ENCODE measurements at places on chromosomes 1 and 21. TPM values are rescaled to one million over a fixed set of nuclear protein-coding genes. Genes with fewer than 3 reads are reported as not detected.

DNA sequence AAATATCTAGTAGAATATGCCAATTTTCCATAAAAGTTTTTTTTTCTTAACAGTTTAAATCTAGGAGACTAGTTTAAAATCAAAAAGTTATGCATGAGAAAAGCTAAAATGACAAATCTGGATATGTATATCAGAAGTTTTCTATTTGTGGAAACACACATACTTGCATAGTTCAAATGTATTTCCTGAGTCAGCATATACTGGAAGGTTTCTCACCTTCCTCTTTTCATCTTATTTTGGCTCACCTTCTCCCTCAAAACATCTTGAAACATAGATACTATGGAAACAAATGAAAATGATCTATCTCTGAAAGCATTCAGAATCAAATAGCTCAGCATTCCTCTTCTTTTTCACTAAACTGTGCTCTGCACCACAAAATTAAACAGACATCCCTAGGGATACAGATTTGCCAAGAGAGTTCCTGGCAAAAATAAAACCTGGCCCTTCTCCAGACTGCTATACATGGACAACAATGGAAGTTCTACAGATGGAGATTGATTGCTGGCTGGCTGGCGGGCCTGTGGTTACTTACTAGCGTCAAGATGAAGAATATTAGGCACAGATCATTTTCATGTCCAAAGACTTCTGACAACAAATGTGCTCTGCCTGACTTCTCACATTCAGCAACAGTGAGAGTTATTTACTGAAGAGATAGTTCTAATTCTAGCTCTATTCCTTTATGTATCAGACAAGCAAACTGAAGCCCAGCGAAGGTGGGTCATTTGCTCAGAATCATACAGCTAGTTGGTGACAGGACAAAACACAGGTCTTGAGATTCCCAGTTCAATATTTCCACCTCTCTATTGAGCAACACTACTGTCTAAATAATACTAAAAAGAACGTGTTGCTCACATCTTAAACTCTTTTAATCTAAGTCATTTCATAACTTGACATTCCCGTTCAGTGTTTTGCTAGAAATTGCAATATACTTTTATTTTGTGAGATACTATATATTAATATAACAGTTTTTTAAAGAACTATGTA lies 26.6 kb downstream of the DIPK1A start:
- H3K27ac ChIP-seq: no peak overlapping the region
- H3K27me3 ChIP-seq: no peaks in the 10 kb centered on the region
- no peak for DNase-seq
- no peak overlapping the region for H3K4me3 ChIP-seq
- no peaks in the 10 kb centered on the region for H3K36me3 ChIP-seq

Gene PDZK1
- total RNA-seq: 0.28 TPM

DNA sequence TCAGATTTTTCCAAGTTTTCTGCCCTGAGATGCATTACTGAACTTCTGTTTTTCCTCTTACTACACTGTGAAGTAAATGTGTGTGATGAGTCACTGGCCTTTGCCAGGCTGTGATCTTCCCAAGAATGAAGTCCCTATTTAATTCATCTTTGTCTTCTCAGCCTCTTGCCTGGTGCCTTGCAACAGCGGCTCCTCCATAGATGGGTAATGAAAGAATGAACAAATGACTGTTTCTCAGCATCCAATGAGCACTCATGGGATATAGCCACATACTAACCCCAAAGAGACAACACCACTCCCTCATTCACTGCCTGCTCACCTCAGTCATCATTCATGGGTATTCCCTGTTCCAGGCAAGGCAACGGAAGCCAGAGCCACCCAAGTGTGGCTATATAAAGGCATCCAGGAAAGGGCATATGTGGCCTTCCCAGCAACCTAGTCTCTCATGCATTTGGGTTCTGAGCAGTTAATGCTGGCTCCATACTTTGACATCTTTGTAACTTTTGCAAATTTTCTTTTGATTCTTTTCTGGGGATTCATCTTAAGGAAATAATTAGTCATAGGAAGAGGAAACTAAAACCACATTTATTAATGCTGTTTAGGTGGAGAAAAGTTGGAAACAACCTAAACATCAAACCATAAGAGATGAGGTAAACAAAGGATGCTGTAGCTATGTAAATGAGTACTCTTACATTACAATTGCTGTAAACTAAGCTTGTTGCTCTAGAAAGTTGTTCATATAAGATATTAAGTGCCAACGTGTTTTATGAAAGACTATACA lies 71.9 kb downstream of the HIVEP3 start:
- no peaks in the 10 kb centered on the region for H3K36me3 ChIP-seq
- no peak overlapping the region for H3K27ac ChIP-seq
- no peak for DNase-seq
- H3K4me3 ChIP-seq: no peak overlapping the region
- no peaks in the 10 kb centered on the region for H3K27me3 ChIP-seq

GRCh38 chr1:12717301-12717838 lies 1.5 kb downstream of the AADACL3 start:
- H3K4me3 ChIP-seq: no peak overlapping the region
- no peaks in the 10 kb centered on the region for H3K27me3 ChIP-seq
- DNase-seq: peak; percentile 4
- no peaks in the 10 kb centered on the region for H3K36me3 ChIP-seq
- H3K27ac ChIP-seq: no peak overlapping the region
- H3K4me1 ChIP-seq: peaks cover 10% of the 10 kb centered on the region

Gene TMEM200B
- 0.56 TPM for total RNA-seq

- no peaks in the 10 kb centered on the region for H3K36me3 ChIP-seq
- no peaks in the 10 kb centered on the region for H3K27me3 ChIP-seq
- no peak overlapping the region for H3K4me3 ChIP-seq
Observed at GRCh38 chr21:27035791-27036190, 68.9 kb upstream of the ADAMTS5 start.

Gene RGS18
- total RNA-seq: not detected

Gene USP48
- total RNA-seq: 34.5 TPM

DNA sequence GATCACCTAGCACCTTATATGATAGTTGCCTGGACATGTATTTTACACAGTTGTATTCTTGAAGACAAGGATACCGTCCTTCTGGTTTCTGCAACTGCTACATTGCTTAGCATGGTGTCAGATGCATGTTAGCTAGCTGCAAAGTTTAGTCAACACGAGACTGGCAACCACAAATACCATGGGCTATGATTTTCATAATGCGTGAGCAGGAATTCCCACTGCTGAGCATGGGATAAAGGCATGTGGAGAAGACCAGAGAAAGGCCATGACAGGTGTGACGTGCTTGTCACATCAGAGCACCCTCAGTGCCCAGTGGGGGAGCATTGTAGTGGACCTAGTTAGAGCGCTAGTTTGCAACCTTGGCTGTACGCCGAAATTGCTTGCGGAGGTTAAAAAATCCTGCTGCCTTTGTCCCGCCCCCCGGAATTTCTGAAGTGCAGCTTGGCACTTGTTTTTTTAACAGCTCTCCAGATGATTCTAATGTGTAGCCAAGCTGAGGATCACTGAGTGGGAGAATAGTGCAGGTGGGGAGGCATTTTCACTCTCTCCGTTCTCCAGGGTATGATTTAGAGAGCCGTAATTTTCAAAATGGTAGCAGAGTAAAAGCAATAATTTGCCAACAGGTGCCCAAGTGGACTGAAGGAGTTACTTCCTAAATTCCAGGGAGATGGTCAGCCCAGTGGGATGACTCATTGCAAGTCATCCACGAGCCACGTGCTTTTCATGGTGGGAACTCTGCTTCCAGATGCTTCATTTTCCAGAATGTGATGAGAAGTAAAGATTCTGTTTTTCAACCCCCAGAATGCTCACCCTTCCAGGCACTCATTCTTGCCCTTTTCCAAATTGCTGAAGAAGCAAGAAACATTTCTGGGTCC lies 81.0 kb downstream of the CNIH3 start:
- DNase-seq: no peak
- no peak overlapping the region for H3K4me3 ChIP-seq
- H3K27ac ChIP-seq: no peak overlapping the region
- no peaks in the 10 kb centered on the region for H3K36me3 ChIP-seq

DNA sequence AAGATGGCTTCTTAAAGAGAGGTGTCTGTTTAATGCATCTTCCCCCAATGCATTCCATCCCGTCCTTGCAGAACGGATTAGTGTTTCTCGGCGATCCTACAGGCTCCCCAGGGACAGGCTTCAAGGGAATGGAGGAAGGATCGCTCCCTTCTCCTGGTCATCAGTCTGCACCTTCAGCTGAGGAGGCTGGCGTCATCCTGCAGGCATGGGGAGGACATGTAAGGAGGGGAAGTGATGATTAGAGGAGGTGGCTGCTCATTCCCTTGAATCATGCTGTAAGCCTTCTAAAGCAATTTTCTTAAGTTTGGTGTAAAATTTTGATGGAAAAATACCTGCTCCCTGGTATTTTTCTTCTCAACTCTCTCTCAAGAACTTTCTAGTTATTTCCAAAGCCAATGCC lies 603.6 kb downstream of the NPHP4 start:
- H3K27me3 ChIP-seq: no peaks in the 10 kb centered on the region
- no peak overlapping the region for H3K27ac ChIP-seq
- no peaks in the 10 kb centered on the region for H3K4me1 ChIP-seq
- H3K36me3 ChIP-seq: no peaks in the 10 kb centered on the region
- H3K4me3 ChIP-seq: no peak overlapping the region

DNA sequence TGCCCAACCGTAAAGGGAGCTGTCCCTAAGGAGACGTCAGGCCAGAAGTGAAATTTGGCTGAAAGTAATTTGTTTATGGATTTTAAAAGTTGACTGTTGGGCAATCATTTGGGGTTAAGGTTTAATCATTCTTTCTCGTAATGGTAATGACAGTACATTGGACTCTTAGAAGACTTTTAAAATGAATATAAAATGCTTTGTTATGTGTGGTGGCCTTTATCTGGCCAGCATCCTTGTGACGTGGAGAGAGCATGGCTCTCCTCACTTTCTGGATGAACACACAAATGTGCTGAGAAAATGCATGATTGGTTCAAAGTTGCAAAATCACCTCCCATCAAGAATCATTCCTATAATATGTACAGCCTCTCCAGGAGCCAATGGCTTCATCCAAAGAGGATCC lies 160.2 kb downstream of the DHRS3 start:
- H3K36me3 ChIP-seq: no peaks in the 10 kb centered on the region
- no peak overlapping the region for H3K4me3 ChIP-seq
- DNase-seq: no peak
- H3K27ac ChIP-seq: no peak overlapping the region
- H3K27me3 ChIP-seq: no peaks in the 10 kb centered on the region

Gene CEPT1
- total RNA-seq: 34.6 TPM

DNA sequence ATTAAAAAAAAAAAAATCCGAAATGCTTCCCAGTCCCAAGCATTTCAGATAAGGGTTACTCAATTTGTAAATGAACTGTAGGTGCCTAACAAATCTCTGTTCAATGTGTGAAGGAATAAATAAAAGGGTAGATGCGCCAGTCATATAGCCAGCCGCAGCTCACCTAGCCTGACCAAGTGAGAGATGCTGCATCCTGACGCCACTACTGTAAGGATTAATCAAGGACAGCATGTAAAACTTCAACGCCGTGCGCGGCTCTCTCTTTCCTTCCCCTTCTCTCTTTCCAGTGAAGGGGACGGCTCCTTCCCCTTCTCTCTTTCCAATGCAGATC lies 441 bp downstream of the PPT1 start:
- H3K4me3 ChIP-seq: peak overlapping the region; percentile 80
- no peak overlapping the region for H3K27ac ChIP-seq
- no peaks in the 10 kb centered on the region for H3K36me3 ChIP-seq
- no peak for DNase-seq

DNA sequence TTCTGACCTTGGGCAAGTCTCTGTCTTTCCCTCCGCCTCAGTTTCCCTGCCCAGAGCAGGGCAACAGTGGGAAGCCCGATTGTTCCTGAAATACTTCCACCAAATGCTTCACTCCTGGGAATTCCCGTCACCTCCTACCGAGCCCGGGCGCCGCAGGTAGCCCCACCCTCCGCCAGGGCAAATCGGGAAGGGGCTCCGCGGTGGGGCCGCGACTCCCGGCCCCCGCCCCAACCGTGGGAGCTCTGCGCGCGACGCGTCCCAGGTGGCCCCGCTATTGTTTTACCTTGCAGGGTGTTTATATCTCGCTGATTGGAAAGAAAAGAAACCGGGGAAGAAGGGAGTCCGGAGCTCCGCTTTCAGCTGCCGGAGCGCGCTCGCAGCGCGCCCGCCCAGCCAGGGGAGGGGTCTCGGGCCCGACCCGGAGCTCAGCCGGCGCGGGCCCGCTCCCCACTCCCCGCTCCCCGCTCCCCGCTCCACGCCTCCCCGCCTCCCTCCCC lies 407 bp downstream of the IGSF3 start:
- no peaks in the 10 kb centered on the region for H3K36me3 ChIP-seq
- peaks cover 37% of the 10 kb centered on the region for H3K4me1 ChIP-seq
- DNase-seq: no peak
- peaks cover 13% of the 10 kb centered on the region for H3K27me3 ChIP-seq
- H3K27ac ChIP-seq: no peak overlapping the region

Gene PRRC2C
- 89.9 TPM for total RNA-seq

DNA sequence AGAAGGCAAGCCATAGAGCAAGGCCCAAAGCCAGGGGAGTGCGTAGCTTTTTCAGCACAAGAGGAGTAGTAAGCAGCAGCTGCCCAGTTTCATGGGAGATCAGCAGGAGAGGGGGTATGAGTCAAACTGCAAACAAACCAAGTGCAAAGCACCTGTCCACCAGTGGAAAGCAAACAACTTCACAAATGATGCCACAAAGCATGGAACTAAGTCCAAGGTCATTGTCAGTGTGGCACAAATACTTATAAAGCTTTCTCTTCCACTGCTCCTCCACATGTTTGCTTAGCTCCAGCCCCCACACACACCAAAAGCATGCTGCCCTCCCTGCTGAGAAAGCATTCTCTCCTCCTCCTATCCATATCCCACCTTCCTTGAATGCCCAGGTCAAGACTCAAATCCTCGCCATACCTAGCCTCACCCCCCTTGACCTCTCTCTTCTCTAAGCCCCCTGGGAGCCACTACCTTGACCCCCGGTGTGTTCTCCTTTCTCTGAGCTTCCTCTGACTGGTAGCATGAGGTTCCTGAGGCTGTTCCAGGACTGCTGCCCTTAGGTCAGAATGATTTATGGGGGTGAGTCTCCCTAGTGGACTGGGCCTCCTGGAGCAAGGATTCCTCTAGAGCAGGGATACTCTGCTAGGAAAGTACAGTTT lies 70.4 kb downstream of the DMAP1 start:
- DNase-seq: no peak
- no peaks in the 10 kb centered on the region for H3K4me1 ChIP-seq
- no peaks in the 10 kb centered on the region for H3K36me3 ChIP-seq

DNA sequence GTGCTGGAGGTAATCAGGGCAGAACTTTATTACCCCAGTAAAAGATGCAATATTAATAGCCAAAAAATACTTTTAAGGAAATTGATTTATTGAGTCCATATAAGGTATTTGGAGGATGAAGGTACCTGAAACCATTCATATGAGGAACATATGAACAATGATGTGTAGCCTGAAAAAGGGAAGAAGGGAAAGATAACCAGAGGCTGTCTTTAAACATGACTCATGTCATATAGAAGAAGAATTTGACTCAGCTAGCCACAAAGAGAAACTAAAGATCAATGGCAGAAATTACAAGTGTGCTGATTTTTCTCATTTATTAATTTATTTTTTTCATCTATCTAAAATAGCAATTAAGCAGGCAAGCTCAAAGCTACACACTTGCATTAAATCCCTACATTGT lies 136.2 kb upstream of the DUSP10 start:
- H3K27me3 ChIP-seq: no peaks in the 10 kb centered on the region
- H3K4me1 ChIP-seq: no peaks in the 10 kb centered on the region
- no peak overlapping the region for H3K4me3 ChIP-seq

Data from neural progenitor cell (in vitro differentiated cells).